ENCODE measurements at places on chromosomes 13 and 19.

GRCh38 chr13:99501848-99502301 lies 603 bp downstream of the TM9SF2 start:
- DNase-seq: peak; percentile 35

- DNase-seq: no peak
Measured at GRCh38 chr13:73235385-73235784, 176.6 kb downstream of the KLF5 start.

DNA sequence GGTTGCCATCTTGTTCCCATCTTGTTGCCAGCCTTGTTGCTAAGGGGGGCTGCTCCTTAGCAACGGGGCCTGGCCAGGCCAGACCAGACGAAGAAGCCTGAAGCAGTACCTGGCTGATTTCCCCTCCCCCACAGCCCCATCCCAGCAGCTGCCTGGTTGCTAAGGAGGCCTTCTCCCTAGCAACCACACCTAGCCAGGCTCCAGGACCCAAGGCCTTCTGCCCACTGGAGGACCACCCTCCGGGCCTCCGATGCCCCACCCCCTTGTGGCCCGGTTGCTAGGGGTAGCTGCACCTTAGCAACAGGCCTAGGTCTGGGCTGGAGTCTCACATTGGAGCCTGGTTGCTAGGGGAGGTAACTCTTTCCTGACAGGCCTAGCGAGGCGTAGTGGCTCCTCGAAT lies 3.9 kb downstream of the PRRG2 start:
- no peak for DNase-seq

DNA sequence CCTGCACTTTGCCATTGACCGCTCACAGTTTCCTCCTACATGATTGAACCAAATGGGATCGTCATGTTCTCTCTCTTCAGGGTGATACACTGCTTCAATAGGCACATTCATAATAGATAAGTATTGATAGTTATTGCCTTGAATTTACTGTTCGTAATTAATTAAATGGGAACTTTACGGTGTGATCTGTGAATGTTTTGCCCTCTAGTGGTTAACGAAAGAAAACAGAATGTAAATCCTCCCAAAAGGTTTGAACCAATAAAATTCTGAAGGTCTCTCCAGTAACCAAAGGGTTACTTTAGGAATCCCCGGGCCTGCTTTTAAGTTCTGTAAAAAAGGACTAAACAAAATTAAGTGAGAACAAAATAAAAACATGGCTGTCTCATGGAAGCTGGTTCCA lies 389.3 kb downstream of the DACH1 start:
- DNase-seq: peak; percentile 4

- DNase-seq: no peak
Measured at GRCh38 chr13:103349211-103349980, 283.2 kb upstream of the SLC10A2 start.

DNA sequence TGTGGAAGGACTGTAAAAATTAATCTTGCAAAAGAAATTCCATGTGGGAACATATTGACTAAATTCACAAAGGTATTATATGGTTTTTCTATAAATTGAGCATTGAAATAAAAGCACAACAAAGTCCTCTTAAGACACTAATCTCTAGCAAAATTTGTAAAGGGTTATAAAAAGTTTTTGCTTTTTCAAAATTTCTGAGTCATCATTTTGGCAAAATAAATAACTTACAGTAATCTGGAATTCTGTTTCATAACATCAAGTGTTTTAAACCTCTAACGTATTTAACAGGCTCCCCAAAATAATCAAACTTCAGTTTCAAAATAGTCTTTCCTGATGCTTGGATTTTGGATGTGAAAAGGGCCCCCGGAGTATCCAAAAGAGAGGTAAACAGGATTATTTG lies 26.0 kb downstream of the MED4 start:
- no peak for DNase-seq

GRCh38 chr19:30267332-30267731 lies 104.9 kb upstream of the ZNF536 start:
- DNase-seq: no peak

GRCh38 chr13:21012211-21012610 lies 49.2 kb downstream of the LATS2 start:
- DNase-seq: peak; percentile 73

DNA sequence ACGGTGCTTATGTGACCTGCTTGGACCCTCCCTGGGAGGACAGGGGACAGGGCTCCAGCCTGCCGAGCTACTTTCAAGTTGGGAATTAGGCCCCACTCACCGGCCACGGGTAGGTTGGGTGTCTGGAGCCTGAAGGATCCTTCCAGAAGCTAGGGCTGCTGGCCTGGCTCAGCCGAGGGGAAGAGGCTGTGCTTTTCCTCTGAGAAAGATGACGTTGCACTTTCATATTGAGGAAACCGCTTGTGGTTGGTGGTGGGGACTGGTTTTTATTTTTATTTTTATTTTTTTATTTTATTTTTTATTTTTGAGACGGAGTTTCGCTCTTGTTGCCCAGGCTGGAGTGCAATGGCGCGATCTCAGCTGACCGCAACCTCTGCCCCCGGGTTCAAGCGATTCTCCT lies at the start of gene TMEM150B:
TSS of gene TMEM150B (minus strand) at position 170 of the 400 bp plus-strand sequence. CDS start 4,305 bp downstream, outside the sequence.
- DNase-seq: no peak

GRCh38 chr19:43286096-43286495 lies 16.8 kb upstream of the PSG9 start:
- no peak for DNase-seq

All from iris pigment epithelial cell (primary cell).